ENCODE measurements at places on chromosomes 6 and 20.

- DNase-seq, result peak; percentile 84
These were observed 27.2 kb upstream of the SYNJ2 start for GRCh38 chr6:157954150-157955117.

DNA sequence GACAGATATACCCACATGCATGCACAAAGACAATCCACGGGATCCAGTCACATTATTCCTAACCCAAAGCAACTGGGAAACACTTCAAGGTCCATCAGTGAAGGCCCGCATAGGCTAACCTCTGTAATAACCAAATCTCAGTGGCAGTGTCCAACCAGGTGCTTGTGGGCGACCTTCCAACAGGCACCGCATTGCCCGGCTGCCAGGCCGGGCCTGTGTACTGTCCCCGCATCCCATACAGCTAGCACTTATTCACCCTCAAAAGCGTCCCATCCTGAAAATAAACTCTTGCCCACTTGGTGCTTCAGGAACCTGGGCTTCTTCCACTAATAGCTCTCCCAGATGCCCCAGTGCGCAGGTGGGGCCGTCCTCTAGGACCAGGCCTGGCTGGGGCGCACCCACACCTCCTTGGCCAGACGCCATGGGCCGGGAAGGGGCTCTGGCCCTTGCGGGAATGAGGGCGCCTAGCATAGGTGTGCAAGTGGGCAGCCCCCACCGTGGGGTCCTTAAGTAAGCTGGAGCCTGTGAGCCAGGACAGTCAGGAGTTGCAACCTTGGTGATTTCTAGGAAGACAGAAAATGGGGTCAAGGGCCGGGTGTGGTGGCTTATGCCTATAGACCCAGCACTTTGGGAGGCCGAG, 1.1 kb upstream of the ENTPD6 start:
- DNase-seq, result no peak

DNA sequence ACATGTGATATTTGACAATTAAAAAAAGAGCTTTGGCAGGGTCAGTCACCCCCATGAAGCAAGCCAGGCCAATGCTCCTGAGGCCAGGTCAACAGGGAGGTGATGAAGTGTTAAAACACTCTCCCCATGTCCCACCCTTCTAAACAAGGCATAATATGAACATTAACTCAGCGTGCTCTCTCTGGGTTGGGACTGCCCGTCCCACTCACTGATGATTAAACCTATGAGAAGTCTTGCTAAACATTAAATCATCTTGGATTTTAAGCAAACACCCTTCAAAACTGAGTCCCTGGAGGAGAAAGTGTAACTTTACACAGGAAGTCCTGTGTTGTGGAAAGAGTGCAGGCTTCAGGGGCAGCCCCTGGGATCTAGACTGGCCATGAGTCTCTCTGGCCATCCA, 558.5 kb downstream of the CD83 start:
- no peak for DNase-seq

DNA sequence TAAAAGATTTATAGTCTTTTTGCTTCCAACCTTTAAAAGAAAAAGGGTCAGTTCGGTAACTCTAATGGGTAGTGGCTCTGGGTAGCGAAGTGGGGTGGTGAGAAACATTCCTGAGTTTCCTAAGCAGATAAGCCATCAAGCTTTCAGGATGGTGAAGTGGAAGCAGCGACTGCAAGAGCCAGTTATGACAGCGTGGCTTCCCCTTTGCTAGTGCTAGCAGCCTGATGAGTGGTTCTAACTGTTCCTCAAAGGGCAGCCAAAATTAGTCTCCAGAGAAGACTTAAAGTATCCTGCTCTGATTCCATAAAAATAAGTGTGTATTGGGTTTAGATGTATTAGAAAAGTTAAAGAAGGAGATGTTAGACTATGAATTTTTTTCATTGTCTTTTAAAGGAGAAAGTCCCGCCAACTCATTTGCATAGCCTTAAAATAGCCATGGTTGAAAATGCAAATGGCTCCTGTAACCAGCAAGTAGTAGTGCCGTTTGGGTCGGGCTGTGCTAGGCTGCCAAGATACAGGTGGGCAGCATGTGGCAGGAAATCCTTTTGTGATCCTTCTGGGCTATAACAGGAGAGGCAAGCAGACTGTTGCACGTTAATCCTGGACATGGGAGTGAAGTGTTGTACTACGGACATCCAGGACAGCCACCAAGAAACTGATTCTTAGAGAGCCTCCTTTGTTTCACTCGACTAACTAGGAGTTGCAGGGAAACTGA, 18.0 kb downstream of the ELOVL2 start:
- no peak for DNase-seq

DNA sequence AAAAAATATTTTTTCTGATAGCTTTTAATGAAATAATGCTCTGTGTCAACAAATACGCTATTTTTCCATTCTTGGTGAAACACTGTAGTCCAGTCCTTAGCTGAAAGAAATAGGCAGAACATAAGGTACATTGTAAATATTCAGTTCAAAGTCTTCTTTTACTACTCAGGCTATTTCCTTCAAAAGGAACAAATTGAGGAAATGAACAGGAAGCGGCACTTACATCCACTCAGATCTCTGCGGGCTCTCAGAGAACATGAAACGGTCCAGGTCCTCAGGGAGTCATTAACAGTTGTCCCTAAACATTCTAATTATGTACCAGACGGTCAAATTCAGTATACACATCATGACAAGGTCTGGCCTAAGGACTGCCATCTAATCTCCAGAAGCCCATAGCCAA, 212.6 kb downstream of the KIF16B start:
- DNase-seq, result no peak

- no peak for DNase-seq
These were observed 777.6 kb upstream of the HS3ST5 start for GRCh38 chr6:115120391-115120790.

DNA sequence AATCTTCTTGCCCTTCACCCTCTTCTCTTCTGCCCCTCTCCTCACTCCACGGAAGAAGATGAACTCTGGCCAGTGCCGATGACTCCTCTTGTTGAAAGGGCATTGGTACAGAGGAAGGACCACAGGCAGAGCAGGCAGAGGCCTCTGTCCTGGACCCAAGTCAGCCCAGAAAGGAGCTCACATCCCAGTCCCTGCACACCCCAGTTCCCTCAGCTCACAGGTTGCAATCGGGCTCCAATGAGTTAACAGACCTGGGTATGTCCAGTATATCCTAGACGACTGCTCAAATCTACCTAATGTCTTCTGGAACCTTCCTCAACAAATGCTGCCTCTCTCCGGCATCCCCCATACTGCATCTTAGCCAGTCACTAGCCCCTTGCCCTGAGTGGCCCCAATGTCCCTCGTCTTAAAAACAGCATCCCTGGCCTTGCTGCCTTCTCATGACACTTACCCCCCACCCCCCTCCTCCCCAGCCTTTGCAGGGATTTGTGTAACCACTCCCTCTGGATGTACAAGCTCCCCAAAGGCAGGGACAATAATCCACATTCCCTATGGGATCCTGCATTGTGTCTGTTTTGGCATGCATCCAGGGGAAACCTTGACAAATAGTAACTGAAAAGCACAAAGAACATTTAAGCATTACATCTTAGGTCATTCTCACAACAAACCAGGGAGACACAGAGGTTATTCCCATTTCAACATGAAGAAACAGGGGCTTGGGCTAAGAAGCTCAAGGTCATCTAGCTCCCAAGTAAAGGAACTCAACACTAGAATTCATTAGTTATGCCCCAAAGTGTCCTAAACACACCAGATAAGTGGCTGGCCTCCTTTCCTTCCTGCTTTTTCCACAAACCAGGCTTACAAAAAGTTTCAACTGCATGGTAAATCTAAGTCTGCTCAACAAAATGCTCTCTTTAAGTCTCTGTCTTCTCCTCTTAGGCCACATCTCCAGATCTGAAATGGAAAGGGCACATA, 45.1 kb downstream of the TRERF1 start:
- DNase-seq, result no peak

DNA sequence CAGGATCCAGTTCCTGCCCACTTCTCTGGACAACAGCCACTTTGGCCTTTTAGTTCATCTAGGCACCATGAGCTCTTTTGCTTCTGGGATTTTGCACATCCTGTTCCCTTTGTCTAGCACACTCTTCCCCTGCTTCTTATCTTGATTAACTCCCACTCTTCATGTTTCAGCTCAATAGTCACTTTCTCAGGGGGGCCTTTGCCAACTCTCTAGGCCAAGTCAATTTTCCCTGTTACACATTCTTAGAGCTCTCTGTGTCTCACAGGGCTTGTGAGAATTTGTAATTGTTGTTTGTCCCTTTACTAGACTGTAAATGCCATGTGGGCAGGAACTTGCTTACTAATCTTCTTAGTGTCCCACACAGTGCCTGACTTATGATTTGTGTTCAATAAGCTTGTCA, 58.1 kb upstream of the EPB41L1 start:
- no peak for DNase-seq

GRCh38 chr20:19756761-19757486, 1.1 kb upstream of the RIN2 start:
- DNase-seq, result peak; percentile 49

DNA sequence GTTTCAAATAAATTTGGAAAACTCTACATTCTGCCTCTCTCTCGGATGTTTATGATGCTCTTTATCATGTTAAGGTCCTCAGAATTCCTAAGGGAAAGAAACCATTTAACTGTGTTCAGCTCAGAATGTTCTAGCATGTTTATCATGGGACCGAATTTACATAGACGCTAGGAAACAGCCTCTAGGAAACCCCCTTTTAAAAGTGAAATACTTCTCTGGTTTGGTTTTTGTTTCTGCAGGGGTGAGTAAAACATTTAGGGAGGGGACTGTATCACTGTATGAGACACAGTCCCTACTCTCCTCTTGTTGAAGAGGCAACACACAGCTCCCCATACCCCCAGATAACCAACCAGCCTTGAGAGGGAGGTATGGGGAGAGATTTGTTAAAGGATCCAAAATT, 267.6 kb upstream of the SUPT3H start:
- no peak for DNase-seq

All from vagina (tissue), 2 donors.